ENCODE measurements at places on chromosomes 6 and 20. TPM values are rescaled to one million over a fixed set of nuclear protein-coding genes. Genes with fewer than 3 reads are reported as not detected.

The ANGPT4 gene
- total RNA-seq = not detected

The MC3R gene
- total RNA-seq = not detected

The PKIB gene
- total RNA-seq = 89.3 TPM

The AIF1 gene
- not detected for total RNA-seq

The YTHDF1 gene
- 26.9 TPM for total RNA-seq

The WFDC10B gene
- total RNA-seq = not detected

The ENPP3 gene
- total RNA-seq = 0.29 TPM

The DNAH8 gene
- not detected for total RNA-seq

The MUC21 gene
- not detected for total RNA-seq

The KIFC1 gene
- total RNA-seq = 176 TPM

The GPX5 gene
- total RNA-seq = not detected

The CGAS gene
- total RNA-seq = 21.9 TPM

The VGLL2 gene
- total RNA-seq = not detected

The CLVS2 gene
- total RNA-seq = not detected

The TFAP2D gene
- total RNA-seq = not detected

The NKAPL gene
- not detected for total RNA-seq

Measured in Caki2 (cell line).